ENCODE measurements at places on chromosomes 3 and 15.

DNA sequence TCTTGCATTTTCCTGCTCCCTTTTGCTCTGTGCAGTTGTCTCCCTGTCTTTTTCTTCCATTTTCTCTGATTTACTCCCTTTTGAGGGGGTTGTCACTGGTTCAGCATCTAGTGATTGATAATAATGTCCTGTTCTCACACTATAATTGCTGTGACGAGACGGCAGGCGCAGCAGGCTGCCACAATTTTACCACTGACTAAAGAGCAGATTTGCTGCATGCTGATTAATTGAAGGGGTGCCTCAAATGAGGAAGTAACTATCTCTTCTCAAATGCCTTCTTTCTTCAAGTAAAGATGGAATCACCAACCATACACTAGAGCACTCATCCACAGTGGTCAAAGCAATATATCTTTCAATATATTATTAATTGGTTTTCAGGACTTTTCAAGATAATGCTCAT, 219.3 kb downstream of the CBLB start:
- no peak for DNase-seq

GRCh38 chr3:196288141-196288460, 575 bp upstream of the PCYT1A start:
- DNase-seq: no peak

- DNase-seq: no peak
These were observed 145.6 kb upstream of the ABI3BP start for GRCh38 chr3:101138817-101139216.

DNA sequence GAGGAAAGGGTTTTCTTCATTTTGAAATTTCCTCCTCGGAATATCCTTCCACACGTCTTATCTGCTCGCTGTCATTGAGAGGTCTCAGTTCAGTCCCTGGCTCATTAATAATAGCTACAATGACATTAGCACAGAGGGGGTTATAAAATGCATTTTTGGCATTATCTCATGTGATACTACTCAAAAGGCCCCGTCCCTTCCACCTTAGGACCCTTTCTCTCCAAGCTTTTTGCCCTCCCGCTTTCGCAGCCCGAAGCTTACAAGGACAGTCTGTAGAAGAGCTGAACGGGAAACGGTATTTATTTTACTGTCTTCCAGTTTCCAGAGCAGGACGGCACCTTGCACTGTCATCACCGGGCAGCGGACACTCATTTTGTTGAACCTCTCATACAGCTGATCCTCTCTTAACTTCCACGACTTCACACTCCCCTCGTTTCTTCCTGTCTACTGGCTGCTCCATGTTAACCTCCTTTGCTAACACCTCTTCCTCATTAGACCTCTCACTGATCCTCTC, 5.6 kb upstream of the PLEKHO2 start:
- DNase-seq: no peak

DNA sequence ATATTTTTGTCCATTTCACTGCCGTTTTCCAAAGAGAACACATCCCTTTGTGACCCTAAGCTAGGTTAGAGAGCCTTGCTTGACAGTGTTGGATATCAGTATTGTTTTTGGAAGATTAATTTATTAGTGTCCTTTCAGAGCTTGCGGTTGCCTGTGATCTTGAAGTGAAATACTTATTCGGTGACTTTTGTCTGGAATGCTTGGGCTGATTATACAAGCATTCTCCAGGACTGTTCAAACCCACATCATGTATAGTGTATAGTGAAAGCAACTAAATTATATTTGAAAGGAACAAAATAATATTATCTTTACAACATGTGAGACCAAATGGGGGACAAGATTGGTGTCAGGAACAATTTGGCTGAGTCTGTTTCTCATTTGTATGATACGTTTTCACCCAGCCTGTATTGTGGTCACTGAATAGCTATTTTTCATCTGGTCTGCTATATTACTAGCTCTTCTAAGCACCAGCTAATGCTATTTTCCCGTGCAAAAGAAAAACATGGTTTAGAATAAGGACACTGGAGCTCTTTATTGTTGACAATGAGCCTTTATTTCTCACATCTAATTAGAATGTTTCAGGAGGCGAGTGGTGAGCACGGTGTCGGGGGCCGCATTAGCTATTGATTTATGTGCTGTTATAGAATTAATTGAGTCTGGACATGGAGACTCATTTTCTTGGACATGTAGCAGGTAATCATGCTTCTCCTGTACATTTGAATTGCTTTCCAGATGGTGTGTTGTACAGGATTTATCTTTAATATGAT, 158.1 kb downstream of the APBA2 start:
- no peak for DNase-seq

- no peak for DNase-seq
These were observed 455.4 kb downstream of the RAP2B start for GRCh38 chr3:153617463-153617862.

DNA sequence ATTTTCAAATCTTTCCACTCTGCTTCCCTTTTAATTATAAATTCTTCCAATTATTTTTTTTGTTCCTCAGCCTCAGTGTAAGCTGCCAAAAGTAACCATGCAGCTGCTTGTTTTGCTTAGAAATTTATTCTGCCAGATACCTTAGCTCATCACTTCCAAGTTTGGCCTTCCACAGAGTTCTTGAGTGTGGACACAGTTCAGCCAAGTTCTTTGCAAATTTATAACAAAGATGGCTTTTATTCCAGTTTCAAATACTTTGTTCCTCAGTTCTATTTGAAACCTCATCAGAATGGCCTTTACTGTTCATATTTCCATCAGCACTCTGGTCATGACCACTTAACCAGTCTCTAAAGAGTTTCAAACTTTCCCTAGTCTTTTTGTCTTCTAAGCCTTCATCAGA, 10.3 kb downstream of the RTP1 start:
- DNase-seq: no peak

DNA sequence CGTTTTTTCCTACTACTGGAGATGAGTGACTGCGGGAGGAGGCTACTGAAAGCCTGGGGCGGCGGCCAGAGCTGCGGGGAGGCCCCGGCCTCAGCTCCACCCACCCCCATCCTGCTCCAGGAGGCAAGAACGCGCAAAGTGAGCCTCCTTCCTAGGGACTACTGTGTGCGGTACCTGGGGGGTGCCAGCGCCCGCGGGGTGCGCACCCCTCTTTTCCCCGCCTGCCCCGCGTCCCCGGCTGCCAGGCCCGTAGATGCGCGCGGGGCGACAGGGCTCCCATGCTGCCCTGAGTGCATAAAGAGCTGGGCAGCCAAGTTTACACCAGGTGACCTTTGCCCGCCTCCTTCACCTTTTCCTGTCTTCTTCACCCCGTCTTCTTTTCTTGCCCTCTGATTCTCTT, 2.5 kb upstream of the USF3 start:
- DNase-seq: no peak

DNA sequence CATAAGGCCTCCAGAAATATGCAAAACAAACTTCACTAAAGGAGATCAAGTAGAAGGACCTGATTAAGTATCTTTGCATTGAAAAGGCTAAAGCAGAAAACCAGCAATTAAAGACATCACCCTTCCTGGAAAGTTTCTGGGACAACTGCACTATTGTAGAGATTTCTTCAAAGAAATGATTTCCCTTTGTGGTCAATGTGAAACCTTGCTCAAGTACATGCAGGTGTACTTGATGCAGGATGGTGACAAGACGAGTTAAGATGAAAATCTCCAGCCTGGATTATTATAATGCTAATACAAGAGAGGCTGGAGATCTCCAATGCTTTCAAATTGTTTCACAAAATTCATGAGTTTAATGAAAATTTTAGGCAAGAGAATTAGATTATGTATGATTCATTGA, 208.4 kb downstream of the TIGIT start:
- no peak for DNase-seq

DNA sequence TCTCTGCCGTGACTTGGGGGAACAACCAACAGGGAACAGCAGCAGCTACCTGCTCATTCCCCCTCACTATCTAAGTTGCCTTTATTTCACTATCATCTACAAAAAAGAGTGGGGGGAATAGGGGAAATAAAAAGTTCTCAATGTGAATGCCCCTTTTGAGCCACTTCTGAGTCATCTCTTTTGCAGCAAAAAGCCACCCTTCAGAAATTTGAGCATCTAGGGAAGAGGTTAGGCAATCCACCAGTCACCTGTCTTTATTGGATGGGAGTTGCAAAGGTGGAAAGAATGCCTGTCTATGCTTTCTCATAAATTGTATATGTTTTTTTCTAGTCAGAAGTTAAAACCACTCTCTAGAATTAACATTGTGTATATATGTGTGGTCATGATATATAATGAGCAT, 41.1 kb downstream of the GPD1L start:
- DNase-seq: no peak

DNA sequence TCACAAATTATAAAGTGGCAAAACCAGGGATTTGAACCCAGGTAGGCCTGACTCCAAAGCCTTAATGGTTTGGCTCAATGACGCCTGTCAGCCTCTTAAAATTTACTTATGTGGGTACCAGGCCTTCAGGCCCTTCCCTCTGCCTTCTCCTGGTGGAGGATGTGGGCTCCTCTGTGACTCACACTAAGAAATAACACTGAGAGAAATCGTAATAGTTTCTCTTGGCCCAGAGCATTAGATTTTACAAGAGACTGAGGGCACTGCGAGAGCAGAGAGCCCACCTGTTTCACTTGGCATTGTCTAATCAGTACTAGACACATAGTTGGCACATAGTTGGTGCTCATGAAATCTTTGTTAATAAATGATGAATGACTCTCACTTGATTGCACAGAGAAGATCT, 505.2 kb downstream of the SHQ1 start:
- no peak for DNase-seq

- no peak for DNase-seq
These were observed 157.4 kb upstream of the NPHP3 start for GRCh38 chr3:132879656-132880055.

DNA sequence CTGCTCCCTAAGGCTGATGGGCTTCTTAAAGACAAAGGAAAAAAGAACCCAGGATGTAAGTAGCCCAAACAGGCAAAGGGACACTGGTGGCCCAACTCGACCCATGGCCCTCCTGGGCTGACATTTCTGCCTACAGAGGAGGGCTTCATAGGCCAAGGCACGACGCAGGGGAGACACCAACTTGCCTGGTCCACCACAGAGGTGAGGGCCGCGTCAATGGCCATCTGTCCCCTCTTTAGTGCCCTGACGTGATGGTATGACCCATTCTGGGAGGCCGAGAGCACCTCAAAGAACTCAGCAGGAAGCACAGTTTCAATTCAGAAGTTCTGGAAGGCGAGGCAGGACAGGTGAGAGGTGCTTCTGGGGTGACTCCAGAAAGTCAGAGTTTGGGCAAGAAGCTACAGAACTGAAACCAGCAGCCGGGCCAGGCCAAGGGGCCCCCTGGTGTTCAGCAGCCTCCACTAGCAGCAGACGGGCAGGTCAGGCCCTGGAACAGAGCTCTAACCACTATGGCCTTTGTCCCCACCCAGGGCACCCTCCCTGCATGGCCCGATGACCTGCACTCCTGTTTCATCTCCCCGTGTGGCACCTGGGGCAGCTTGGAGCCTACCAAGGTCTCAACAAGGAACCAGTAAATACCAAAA, 45.1 kb downstream of the HMCES start:
- DNase-seq: no peak

DNA sequence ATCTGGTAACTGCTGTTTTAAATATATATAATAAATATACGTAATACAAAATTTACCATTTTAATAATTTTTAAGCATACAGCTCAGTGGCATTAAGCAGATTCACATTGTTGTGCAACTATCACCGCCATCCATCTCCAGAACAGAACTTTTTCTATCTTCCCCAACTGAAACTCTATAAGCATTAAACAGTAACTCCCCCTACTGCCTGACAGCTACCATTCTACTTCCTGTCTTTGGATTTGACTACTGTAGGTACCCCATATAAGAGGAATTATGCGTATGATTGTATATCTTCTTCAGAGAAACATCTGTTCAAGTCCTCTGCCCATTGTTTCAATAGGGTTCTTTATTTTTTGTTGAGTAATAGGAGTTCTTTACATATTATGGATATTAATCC, 36.8 kb downstream of the EID1 start:
- no peak for DNase-seq

- DNase-seq: no peak
These were observed 39.6 kb downstream of the VGLL3 start for GRCh38 chr3:86951322-86951721.

DNA sequence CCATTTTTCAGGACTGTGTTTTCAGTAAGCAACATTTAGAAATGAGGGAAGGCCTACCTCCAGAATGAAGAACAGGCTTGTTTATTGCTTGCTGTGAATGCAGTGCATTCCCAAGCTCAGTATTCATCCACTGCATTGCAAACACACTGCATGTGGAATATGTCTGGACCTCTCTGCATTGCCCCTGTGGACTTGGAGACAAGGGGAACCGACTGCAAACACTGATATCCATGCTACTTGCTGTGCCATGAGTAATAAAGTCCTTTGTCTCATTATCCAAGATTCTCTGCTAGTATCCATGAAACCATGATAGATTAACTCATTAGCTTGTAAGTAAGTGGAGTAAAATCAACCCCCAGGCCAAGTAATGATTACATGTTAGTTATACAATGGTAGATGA, 301.2 kb upstream of the NR2E3 start:
- no peak for DNase-seq

- DNase-seq: no peak
These were observed 73.0 kb downstream of the ATP10A start for GRCh38 chr15:25790000-25790660.
